ENCODE measurements at places on chromosomes 4 and X.

DNA sequence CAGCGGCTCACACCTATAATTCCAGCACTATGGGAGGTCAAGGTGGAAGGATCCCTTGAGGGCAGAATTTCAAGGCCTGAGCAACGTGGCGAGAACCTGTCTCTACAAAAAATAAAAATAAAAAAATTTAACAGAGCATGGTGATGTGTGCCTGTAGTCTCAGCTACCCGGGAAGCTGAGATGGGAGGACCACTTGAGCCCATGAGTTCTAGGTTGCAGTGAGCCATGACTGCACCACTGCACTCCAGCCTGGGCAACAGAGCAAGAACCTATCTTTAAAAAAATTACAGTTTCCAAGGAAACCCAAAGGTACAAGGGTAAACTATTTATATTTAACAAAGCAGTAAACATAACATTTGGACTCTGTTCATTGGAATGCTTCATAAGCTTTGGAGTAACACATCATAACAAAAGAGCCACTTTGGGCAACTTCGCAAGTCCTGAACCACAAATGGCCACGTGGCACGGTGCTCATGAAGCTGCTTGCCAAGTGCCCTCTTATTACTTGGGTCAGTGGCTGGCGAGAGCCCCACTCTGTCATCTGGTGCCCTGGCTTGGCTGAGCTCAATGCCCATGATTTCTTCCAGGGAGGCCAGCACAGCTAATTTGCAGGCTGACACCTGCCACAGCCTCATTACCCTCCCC is 165.6 kb downstream of the SH3KBP1 start:
- no peak for DNase-seq

DNA sequence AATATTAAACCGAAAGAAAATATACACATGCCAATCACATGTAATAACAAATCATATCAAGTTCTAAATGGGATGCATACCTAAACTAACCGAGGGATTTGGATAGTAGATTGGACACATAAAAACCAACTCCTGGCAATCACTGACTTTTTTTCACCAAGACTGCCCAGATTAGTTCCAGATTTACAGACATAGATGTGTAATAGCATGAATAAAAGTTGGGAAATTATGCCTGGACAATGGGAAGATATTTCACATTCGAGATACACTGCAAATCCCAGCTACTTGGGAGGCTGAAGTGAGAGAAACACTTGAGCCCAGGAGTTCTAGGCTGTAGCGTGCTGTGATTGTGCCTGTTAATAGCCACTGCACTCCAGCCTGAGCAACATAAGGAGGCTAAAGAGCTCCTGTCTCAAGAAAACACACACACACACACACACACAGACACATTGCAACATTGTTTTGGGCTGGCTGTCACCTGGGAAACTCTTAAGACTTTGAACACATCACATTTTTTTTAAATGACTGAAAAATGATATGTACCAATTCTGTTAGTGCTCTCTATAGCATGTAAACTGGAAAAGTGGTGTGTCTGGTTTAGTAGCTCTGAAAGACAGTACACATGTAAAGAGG is 5.7 kb downstream of the RAB40A start:
- DNase-seq: no peak

GRCh38 chr4:70709611-70710205 is 12.1 kb upstream of the RUFY3 start:
- DNase-seq: no peak

DNA sequence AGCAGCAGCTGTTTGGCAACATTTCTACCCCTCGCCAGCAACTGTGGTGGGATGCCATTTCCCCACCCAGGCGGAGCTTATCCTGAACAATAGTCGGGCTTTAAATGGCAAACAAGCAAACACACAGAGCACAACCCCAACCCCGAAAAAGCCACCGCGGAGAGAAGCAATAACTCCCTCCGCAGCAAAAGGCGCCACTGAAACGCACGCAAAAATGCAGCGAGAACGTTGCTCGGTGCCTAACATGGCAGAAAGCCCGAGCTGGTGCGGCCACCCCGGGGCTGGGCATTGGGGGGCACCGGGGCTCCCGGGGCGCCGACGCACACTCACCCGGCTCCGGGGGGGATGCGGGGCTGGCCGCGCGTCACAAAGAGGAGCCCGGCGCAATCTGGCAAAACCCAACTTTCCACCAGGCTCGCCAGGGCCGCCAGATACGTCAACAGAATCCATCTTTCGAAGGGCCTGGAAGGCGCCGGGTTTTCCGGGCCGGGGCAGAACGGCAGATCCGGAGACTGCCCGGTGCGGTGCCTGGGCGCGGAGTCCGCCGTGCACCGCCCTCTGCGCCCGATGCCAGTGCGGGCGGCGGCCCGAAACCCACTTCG is 818 bp downstream of the RAI2 start:
- DNase-seq: no peak

DNA sequence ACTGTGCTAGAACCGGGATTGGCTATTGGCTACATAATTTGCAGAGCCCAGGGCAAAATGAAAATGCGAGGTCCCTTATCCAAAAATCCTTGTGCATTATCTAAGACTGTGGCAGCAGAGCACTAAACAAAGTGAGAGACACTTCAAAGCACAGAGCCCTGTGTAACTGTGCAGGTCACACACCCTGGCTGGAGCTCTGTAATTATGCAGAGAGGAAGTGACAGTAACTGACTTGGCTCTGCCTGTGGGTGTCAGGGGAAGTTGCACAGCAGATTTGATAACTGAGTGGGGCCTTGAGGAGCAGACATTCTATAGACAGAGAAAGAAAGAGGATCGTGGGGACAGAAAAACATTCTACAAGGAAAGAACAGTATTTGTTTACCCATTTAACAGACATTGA is 173.5 kb upstream of the FMR1 start:
- DNase-seq: no peak

- no peak for DNase-seq
Observed at GRCh38 chrX:123487236-123487635, 245.6 kb downstream of the THOC2 start.

DNA sequence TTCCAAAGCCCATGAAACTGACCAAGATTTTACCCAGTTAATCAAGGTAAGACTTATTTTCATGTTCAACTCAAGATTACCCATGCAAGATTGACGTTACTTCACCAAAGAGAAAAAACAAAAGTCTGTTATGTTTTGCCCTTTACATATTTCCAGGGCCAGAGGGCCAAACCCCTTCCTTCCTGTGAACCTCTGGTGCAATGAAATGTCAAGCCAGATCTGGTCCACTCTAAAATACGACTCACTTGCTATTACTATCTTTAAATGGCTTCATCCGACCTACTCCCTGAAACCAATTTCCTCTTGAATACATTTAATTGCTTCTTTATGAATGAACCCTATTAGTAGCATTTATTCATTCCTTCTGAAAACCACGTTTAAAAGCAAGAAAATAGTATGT is 33.0 kb downstream of the TSPAN5 start:
- no peak for DNase-seq

- peak; percentile 2 for DNase-seq
Observed at GRCh38 chrX:16785247-16786138, 773 bp upstream of the TXLNG start.

DNA sequence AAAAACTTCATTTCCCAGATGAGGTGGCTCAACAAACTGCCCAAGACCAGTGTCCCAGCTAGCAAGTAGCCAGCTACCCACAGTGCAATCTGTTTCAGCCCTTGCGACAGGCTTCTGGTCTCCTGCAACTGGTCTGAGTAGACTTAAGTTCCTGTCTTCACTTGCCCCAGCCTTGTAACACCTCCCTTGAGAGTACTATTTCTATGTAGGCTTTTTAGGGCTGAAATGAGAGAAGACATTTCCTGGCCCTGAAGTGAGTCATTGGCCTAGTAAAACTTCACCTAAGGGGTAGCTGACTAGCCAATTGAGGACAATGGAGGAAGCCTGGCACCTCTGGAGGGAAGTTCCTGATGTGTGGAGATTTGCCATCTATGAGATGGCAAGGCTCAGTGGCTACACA is 80.1 kb upstream of the STIM2 start:
- DNase-seq: no peak
